CD4-positive, alpha-beta T cell treated with Interferon alpha-2 for 1 hour (primary cell): ENCODE measurements at places on chromosomes 6 and 20.

DNA sequence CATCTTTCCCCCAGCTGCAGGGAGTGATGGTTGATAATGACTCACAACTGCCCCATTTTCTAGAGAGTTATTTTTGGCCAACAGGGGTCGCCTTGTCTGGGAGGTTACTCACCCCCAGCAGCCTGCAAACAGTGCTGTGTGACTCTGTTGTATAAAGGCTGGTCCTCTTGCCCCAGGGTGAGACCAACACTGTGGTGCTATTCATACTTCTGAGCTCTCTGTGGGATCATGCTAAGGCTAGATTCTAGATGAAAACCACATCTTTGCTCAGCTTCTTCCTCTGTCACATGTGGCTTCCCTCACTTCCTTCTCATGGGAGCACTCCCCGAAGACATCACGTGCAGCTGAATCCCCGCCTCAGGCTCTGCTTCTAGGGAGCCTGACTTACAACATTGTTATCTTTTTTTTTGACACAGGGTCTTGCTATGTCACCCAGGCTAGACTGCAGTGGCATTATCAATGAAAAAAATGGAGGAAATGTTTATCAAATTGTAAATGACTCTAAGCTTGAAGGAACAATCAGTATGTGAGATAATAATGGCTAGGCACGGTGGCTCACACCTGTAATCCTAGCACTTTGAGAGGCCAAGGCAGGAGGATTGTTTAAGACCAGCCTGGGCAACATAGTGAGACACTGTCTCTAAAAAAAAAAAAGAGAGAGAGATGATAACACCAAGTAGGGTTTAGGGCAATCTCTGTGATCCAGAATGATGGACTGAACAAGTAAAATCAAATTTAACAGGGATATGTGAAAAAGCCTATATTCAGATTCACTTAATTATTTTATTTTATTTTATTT lies 55.7 kb upstream of the SLC23A2 start:
- peak; percentile 76 for DNase-seq

DNA sequence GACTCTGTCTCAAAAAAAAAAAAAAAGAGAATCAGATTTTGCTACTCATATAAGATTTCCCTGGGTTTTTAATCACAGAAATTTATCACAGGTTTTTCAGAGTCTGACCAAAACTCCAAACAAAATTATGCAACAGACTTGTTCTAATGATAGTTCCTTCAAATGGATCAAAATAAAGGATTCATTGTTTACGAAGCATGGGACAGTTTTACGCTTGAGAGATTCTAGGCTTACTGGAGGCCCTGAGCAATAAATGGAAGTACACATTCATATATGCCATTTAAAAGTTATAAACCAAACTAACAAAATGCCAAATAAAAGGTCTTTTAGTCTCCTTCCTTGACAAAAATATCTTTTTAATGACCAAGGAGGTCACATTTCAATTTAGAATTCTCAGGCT lies 245.1 kb upstream of the KCNQ5 start:
- no peak for DNase-seq

- DNase-seq, result no peak
Observed at GRCh38 chr20:14335052-14335451, 2.4 kb downstream of the FLRT3 start.

DNA sequence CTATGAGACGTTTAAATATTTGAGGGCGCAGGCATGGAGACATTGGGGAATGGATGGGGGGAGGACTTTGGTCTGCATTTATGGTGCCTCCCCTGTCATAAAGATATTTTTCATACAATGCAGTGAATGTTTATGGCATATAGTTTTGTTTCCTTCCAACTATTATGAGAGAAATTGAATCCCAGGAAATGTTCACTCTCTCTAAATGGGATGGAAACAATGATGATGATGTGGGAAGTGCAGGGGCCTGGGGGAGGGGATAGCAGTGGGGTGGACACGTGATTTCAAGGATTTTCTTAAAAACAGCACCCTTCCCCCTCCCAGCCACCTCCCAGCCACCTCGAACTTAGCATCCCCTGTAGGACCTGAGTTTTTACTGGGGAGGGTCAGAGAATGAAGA lies 69.9 kb downstream of the TOX2 start:
- DNase-seq, result no peak

GRCh38 chr6:156988276-156989158 lies 211.3 kb downstream of the ARID1B start:
- DNase-seq, result no peak

GRCh38 chr20:62461157-62461556 lies 14.6 kb downstream of the GATA5 start:
- no peak for DNase-seq

DNA sequence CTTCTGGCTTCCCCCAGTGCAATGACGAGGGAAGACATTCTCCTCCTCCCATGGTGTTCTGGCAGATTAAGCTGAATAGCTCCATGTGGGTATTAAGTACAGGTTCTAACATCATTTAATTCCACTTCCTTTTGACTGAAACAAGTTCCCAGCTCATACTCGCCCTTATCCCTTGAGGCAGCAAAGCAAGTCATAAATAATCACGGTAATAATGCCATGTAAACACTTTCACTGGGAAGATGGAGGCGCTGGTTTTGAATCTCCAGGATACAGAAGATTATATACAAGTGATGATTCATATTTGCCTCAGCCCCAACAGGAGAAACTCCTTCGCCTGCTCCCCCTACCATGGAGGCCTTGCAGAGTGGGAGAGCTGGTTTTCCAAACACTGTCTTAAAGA lies 141.3 kb downstream of the PXDC1 start:
- no peak for DNase-seq

DNA sequence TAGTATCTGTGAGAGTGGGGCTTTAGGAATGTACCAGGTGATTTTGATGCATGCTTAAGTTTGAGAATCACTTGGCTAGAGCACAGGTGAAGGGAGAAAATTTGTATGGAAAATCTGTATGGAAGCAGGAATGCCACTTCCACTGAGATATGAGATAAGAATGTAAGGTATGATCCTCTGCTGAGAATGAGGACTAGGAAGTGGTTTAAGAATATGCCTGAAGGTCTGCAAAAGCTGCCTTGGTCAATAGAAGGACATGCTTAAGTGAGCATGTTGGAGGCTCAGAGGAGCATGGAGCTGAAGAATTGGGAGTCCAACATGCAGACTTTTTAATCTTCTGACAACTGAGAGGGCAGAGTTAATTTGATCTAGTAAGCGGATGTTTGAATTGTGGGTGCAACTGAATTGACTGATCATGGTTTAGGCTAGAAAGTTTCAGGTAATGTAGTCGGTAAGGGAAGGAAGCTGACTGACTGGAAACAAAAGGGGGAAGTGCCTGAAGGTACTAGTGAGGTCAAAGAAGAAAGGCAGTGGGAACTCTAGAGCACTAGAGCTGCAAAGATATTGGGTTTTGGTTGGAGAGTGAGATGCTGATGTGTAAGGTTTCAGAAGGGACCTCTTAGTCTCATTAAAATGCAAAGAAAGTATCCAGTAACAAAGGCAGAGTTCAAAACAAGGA lies 28.6 kb upstream of the NOTCH4 start:
- no peak for DNase-seq

- no peak for DNase-seq
Observed at GRCh38 chr6:92069781-92070180, 1349.6 kb downstream of the EPHA7 start.
